ENCODE measurements at places on chromosomes 16 and 17.

DNA sequence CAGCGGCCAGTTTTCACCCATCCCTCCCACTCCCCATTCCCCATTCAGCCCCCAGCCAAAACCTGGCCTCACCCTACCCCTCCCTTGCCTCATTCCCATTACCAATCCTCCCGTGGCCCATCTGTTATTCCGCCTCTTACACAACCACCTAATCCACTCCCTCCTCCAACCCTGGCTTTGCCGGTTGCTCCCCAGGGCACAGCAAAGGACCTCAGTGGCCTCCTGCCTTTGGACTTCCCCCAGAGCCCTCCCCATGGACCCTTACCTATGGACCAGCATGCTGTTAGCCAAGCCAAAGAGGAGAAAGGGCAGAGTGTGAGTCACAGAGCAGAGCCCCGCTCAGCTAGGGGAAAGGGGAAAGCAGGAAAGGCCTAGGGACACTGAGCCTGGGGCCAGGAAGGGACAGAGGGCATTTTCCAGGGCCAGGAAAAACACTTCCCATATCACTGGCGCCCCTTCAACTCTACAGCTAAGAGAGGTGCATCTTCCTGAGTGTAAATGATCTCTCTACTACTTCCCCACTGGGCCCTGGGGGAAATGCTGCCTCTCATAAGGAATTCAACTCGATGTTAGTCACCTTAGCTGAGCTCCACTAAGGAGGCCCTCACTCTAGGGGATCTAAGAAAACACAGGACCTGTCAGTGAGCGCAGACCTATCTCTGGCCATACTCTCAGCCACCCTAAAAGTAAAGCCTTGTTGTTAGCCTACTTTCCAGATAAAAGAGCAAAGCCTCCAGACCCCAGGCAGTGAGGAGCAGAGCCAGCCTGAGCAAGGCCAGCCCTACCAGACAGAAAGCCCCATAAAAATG, 10.6 kb downstream of the PEMT start:
- DNase-seq = no peak

- no peak for DNase-seq
These were observed 3.9 kb downstream of the GNAO1 start for GRCh38 chr16:56195151-56195550.

- no peak for DNase-seq
These were observed 2.2 kb upstream of the BAHCC1 start for GRCh38 chr17:81392909-81393654.

DNA sequence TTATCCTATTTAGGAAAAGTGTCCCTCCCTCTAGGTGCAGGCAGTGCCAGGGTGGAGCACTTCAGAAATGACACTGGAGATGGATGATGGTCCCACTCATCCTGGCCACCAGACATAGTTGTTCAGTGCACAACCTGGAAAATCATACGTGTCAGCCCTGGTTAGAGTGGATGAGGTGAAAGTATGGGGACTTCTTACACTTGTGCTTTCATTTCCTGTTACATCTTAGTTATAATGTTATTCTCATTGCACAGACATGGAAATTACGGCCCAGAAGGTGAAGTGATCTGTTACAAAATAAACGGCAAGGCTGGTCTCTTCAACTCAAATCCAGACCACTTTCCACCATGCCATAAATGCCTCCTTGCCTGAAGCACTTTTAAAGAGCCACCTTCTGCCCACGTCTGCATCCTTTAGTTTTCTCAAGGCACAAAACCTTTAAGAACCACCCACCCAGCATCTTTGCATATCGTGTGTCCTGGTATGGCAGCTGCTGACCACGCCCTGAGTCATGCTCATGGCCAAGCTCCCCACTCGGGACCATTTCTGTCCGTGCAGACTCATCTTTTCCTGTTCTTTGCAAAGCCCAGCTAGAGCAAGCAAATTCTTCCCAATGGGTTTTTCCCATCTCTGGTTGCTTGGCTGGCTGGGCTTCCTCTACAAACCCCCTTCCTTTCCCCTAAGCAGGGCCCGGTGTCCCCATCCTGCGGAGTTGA, 22.4 kb downstream of the TBC1D3B start:
- no peak for DNase-seq

GRCh38 chr16:57894390-57895080, 76.4 kb downstream of the CNGB1 start:
- no peak for DNase-seq

Data from T-helper 22 cell (primary cell).